CD4-positive, alpha-beta T cell treated with Interleukin-6 at 100 ng/mL for 8 hours (primary cell): ENCODE measurements at places on chromosomes 2 and 18.

DNA sequence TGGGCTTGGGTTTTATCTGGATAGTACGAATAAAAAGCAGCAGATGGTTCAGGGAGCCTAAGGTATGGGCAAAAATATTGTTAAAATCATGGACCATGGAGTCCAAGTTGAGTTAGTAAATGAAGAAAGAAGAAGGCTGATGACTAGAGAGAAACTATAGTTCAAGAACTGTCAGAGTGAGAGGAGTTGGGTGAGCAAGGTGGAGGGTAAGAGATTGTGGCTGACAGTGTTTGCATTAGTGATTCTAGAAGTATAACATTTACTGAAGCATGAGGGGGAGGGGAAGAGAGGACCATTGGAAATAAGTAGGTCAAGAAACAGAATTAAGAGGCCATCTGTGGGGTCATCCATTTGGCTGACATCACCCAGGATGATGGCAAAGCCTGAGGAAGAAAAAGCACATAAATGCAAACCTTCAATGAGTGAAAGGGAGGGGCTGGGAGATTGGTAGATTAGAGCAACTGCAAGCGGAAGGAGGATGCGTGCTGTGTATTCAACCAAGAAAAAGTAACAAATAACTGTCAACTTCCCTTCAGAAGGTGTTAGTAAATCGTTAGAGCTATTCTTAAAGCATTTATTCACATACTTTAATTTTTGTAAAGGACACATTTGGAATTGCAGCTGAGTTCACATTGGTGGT is 392.8 kb downstream of the TSN start:
- DNase-seq, result no peak

DNA sequence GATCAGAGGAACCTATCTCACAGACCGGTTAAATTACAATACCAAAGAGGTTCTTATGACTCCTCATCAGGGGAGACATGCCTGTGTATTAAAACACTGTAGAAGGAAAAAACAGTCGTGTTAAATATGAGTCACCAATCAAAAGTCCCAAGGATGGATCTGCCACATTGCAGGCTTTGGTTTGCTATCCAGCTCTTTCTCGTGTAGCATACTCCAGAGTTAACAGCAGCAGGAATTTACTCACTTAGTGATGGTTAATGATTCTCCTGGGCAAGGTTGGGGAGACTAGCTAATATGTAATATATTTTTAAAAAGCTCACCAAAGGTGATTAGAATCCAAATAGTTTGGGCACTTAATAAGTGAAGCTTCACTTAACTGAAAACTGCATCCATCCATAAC is 109.7 kb downstream of the MBD5 start:
- DNase-seq, result no peak

- DNase-seq, result no peak
Measured at GRCh38 chr2:216657086-216657855, 24.1 kb downstream of the IGFBP2 start.

- DNase-seq, result no peak
Measured at GRCh38 chr18:43277164-43277600, at the start of gene SYT4. SYT4 (minus strand) TSS chr18:43277490; CDS start chr18:43277281, 209 bp downstream.

DNA sequence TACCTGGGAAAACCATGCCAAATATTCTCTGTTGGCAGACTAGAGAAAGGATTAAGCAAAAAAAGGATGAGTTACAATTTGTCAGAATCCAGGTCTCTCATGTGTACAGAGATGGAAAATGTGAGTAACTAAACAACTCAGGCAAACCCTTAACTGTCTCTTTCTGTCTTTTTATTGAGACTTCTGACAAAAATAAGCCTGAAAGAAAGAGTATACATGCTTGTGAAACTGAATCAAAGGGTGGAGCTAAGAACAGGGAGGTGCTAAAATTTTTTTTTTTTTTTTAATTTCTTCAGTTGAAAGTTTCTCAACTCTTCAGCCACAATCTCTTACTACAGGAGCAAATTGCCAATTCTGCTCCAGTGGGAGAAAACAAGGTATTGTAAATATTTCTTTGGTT is at the start of gene SERPINB10:
Gene SERPINB10, plus strand, starts transcription at position 295 of the 400 bp plus-strand sequence. CDS start 7,553 bp downstream, outside the sequence.
- DNase-seq, result no peak

GRCh38 chr2:169038338-169038757 is 7.2 kb upstream of the ABCB11 start:
- no peak for DNase-seq

DNA sequence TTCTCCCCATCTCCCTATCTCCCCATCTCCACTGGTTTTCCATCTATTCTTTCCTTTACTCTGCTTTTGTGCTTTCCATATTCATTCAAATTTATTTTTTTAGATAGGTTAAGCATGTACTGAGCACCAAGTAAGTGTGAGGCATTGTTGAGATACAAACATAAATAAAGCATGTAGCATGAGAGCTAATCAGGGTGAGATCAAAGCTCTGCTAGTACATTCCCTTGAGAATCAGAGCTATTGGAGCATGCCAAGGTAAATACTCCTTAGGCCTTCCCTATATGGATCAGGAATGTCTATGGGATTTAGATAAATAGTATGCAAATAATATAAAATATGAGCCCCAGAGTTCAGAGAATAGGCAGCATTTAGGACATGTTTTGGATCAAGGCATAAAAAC is 25.3 kb downstream of the BABAM2 start:
- DNase-seq, result no peak

- no peak for DNase-seq
Measured at GRCh38 chr2:55883829-55884228, 39.8 kb downstream of the EFEMP1 start.

DNA sequence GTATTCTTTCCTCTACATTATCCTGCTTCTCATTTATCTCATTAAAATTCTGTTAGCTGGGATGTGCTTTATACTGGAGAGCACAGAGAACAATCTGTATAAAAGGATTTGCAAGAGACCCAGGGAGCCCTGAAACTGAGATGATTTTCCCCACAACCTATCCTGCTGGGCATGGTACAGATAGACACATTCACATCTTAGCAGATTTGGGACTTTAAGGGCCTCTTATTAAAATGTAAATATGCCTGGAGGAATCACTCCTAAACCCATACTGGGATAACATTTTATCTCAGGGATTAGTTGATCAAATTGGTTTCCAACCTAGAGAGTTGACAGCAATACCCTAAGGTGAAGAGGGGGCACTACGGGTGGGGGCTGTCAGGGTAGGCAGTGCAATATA is 45.5 kb downstream of the AOX1 start:
- DNase-seq, result no peak

DNA sequence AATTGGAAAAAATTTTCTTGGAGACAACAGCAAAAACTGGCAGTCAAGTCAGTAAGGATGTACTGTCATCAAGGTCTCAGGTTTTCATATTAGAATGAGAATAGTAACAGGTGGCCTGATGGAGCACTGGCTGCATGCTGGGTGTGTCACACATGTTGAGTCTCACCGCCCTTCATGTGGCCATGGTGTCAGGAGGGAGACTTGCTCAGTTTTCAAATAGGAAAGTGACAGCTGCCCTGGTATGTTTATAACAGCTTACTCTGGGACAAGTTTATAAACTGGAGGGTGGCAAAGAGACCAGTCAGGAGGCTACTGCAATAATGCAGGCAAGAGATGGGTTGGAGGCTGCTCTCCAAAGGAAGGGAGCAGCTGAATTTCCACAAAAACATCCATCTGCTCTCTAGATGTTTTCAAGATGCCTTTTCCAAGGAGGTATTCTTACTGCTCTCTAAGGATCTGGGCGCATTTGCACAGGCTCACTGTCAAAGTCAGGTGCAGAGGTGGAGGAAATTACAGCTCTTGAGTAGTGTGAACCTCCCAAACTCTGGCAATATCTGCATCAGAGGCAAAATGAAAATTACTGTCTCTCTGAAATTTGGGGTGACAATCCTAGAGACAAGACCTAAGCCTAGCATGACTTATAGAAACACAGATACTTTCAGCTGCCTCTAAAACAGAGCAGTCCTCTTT is 321.9 kb upstream of the RAB12 start:
- DNase-seq, result no peak

GRCh38 chr18:38843291-38843690 is 1277.7 kb upstream of the CELF4 start:
- no peak for DNase-seq

DNA sequence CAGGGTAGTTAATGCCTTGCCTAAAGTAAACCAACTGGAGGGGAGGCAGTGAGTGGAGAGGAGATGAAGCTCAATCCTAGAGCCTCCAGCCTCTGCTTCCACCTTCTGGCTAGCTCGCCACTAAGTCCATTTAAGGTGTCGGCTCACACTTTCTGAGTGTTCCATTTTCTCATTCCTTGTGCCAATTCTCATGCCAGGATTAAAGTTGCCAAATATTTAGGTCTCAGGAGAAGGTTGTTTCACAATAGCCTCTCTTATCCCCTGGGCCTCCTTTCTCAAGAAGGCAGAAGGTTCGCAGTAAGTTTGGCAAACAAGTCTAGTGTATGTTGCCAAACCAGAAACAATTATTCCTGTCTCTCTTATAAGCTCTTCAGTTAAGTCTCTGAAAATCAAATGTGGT is 57.2 kb downstream of the TACR1 start:
- no peak for DNase-seq

GRCh38 chr2:6883448-6884122 is 6.0 kb downstream of the RSAD2 start:
- DNase-seq, result no peak

DNA sequence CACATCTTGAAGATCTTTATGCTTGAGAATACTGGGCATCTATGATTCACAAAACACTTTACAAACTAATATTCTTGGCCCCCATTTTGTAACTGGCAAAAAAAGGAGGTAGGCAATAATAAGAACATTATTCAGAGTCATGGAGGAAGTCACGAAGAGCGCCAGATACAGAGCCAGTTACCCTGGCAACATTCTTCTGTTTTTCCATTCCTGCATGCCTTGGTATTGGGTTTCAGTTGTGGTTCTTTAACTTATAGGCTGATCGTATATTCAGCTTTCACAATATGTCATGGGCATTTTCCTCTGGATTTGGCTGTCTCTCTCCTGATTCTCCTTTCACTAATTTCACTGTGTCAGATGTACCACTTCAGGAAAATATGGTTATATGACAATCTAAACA is 234.7 kb downstream of the HRH4 start:
- DNase-seq, result no peak

- no peak for DNase-seq
Measured at GRCh38 chr18:532632-533031, 32.1 kb upstream of the COLEC12 start.

DNA sequence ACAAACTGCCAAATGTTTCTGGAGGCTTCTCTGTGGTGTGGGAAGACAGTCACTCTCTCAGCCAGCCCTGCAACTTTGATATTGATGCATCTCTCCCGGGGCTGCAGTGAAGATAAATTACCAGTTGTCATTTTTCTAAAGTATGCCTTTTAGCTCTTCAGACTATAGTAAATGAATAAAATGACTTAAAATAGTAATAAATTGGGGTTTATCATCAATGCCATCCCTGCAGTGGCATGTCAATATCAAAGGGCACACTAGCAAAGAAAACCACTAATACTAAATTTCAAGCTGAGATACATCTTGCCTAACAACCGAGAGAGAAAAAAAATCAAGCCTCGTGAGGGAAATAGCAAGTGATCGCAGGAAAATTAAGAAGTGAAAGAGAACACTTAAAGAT is 749.5 kb upstream of the SLC39A10 start:
- no peak for DNase-seq

GRCh38 chr2:85308896-85309555 is 18.8 kb downstream of the TGOLN2 start:
- no peak for DNase-seq

DNA sequence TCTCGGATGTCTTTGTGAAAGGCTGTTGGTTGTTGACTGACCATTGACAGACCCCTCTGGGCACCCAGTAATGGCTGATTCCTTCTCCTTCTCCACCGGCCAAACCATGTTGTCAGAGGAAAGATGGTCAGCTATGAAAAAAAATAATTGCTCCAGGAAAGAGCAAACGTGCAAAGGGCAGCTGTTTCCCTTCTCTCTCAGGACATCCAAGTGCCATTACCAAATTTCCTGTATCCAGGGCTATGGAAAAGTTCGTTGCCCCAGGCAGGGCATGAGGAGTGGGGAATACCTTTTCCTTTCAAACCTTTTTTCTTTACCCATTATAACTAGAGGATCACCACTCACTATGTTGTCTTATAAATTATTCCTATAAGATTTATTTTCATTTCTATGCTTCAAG is 321.5 kb upstream of the HNRNPA3 start:
- no peak for DNase-seq

- DNase-seq, result no peak
Measured at GRCh38 chr18:13185675-13186198, 32.8 kb upstream of the LDLRAD4 start.

- no peak for DNase-seq
Measured at GRCh38 chr18:25895518-25895917, 194.9 kb downstream of the SS18 start.

GRCh38 chr2:1937480-1937879 is 193.2 kb upstream of the PXDN start:
- DNase-seq, result no peak

- no peak for DNase-seq
Measured at GRCh38 chr2:226860087-226860486, 24.2 kb downstream of the RHBDD1 start.
